Esophagus squamous epithelium (tissue), 5 donors: ENCODE measurements at places on chromosomes 7 and 10.

DNA sequence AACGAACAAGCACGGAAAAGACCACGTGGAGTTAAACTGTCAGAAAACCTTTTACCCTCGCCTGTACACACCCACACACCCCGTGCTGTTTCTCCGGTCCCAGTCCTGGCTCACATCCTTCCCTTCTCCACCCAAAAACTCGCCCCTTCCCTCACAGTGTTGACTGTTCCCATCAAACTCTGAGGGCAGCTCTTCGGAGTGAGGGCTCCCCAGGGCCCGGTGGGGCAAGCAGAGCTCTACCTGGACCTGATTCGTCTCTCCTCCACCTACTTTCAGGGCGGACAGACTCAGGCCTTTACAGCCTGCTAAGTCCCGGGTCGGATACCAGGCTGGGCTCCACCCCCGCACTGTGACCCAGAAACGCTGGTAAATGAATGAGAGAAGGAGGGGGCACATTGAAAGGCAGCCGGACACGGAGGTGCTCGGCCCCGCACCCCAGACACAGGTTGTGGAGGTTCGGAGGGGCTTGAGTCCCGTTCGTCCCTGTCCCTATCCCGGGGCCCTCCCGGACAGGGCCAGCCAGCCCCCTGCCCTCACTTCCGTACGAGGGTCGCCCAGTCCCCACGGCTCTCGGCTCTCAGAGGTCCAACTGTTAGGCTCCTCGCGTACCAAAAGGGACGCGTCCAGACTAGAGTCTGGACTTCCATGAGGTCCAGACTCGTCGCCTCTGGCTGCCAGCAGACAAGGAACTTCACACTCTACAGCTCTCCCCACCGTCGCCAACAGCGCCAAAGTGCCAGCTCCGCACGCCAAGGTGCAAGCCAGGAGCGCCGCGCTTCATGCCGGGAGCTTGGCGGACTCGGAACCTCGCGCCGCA is 31.7 kb upstream of the ASL start:
- DNase-seq, result no peak

- DNase-seq, result no peak
Observed at GRCh38 chr10:132616170-132616995, 78.8 kb downstream of the INPP5A start.

GRCh38 chr10:89873055-89873454 is 171.7 kb downstream of the KIF20B start:
- DNase-seq, result no peak

DNA sequence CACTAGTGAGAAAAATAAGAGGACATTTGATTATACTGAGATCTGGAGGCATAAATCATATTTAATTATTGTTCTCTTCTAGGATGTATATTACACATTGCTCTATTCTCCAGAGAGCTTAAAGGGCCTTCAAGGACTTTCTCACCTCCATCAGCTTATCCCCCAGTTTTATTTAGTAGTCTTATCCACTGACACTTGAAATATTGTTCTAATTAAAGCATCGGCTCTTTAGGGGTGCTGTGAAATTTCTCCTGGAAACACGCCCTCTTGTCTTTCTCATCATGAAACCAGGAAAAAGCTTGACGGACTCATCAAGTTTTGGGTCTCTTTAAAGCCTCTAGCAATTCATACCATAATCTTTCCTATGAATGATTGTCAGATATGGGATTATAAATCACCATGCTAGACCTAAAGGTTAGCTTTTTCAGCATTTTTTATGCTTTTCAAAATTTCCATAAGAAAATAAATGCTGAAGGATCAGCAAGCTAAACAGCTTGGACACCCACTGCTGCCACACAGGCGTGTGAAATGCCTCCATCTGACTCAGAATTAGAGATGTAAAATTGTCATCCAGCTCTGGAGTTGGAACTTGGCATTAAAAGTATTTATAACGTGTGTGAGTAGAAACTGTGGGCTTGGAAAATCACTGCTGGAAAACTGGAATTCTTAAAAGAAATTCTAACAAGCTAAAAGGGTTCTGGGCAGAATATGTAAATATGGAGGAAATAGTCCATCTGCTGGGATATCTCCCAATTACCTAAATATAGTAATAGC is 216.3 kb downstream of the CHRM2 start:
- DNase-seq, result no peak

- no peak for DNase-seq
Observed at GRCh38 chr10:23341004-23341403, 3.6 kb downstream of the C10orf67 start.

DNA sequence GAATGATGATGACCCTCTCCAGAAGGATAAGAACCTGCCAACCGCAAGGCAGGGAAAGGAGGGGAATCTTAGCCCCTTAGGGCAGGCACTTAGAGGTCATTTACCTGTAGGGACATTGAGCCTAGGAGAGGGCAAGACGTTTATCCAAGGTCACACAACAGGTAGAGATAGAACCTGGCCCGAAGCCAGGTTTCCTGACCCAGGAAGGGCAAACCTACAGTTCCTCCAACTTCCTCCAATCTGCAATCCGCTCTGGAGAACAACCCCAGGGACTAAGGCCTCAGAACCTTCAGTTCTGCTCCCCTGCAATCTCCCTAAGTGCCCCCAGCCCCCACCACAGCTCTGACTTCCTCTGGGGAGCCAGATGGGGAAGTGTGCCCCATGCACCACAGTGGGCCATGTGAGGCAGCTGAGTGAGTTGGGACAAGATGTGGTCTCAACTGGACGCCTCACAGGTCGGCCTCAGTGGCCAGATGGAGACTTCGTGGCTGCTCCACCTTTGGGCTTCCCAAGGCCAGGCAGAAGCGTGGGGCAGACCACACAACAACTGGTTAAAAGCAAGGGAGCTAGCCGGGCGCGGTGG is 1.4 kb upstream of the PSAP start:
- DNase-seq, result no peak

DNA sequence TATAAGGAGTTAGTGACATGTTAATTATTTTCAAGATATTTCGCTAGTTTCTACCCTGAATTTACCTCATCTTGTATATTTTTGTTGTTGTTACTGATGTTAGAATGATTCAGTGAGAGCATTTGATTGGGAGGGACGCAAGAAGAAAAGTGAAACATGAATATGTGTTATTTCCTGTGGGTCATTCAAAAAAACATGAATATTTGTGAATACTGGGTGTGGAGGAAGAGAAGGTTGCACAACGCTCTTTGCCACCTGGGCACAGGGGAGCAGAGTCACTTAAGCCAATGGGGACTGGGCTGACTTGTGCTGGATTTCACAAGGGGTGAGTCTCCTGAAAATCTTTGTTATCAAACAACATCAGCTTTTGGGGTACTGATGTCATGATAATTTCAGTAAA is 39.5 kb downstream of the AGK start:
- no peak for DNase-seq

DNA sequence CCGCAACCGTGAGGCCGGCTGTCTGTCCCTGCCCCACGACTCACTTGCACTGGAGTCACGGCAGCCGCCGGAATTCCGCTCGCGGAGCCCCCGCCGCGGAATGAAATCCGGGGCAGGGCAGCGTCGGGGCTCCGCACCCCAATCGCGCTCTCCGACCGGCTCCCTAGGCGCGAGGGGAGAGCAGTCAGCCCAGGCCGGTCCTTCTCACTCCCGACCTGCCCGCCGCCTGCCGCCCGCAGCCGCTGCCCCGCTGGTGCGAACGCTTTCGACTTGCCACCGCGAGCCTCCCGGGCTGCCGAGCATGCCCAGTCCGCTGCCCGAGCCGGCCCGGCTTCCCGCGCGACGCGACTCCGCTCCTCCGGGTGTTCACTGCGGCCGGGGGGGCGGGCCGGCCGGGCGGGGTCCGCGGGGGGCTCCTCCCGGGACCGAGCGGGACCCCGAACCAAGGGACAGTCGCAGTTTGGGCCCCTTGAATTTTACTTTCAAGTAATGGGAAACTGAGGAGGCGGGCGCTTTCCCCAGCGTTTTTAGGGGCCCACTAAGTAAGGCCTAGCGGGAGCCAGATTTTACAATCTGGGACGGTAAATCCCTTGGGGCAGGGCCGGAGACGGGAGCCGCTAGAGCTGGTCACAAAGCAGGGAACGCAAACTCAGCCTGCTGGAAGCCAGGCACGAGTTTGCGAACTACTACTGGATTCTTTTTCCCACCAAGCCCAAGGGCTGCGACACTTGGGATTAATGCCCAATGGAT is at the start of gene SGMS1:
TSS of gene SGMS1 (minus strand) at position 294 of the 750 bp plus-strand sequence. CDS start 279,842 bp downstream, outside the sequence.
- DNase-seq, result peak; percentile 49

DNA sequence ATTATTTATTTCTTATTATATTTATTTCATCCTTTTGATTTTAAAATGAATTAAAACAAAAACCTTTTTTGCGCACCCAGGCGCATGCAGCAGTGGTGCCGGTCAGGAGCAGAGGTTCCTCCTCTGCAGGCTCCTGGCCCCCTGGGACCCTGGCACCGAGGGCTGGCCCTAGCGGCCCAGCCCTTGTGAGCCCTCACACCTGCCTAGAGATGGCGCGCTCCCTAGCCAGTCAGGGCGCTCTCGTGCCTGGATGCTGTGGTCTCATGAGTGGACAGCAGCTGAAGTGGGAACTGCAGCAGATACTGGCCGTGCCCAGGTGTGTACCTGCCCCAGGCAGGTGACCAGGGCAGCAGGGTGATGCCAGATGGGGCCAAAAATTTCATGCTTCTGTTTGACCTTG is 13.8 kb downstream of the RET start:
- no peak for DNase-seq

GRCh38 chr7:151062399-151063211 is 3.2 kb downstream of the SLC4A2 start:
- DNase-seq, result no peak

DNA sequence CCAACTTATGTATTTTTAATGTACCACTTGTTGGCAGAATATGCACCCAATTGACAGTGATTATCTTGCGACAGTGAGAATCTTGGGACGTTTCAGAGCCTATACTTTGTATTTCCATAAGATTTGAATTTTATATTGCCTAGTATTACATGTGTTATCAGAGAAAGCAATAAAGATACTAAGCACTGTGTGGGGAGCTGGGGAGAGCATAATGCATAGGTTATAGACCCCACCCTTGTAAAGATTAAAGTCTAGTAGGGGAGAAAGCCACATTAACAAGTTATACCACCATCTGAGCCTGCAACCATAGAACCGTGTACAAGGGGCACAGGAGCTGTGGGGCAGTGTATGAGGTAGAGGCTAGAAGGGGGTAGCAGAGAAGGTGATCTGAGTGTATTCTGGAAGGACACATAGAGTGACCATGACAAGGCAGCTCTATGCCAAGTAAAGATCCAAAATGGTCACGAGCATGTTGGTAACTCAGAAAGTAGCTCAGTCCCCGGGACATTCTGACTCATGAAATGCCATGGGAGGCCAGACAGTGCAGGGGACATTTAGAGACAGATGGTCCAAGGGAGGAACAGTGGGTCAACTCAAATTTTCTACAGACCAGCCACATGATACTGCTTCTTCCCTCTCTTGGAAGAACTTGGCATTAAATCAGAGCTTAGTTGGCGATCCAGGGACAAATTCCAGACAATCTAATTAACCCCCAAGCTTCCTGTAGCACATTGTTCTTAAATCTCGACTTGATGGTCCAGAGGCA is 84.5 kb downstream of the ADRA2A start:
- DNase-seq, result no peak

DNA sequence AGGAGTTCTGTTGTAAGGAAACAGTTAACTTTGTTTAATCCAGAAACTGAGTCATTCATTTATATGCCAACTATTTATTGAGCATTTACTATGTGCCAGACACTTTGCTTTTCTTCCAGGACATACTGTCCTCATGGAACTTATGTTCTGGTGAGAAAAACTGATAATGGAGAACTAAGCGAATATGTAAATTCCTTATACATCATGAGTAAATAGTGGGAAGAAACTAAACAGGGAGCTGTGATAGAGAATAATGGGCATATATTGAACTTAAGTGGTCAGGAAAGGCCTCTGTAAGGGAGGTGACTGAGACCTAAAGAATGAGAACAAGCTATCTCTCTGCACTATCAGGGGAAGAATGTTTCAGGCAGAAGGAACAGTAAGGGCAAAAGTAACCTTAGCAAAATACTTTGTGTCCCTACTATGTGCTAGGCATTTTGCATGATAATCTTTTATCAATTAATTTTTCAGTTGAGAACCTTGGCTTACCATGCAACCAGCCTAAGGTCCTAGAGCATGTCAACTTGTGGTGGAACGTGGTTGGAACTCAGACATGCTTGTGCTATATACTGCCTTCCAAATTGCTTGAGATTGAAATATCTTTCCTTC is 45.4 kb downstream of the ST7 start:
- DNase-seq, result no peak

DNA sequence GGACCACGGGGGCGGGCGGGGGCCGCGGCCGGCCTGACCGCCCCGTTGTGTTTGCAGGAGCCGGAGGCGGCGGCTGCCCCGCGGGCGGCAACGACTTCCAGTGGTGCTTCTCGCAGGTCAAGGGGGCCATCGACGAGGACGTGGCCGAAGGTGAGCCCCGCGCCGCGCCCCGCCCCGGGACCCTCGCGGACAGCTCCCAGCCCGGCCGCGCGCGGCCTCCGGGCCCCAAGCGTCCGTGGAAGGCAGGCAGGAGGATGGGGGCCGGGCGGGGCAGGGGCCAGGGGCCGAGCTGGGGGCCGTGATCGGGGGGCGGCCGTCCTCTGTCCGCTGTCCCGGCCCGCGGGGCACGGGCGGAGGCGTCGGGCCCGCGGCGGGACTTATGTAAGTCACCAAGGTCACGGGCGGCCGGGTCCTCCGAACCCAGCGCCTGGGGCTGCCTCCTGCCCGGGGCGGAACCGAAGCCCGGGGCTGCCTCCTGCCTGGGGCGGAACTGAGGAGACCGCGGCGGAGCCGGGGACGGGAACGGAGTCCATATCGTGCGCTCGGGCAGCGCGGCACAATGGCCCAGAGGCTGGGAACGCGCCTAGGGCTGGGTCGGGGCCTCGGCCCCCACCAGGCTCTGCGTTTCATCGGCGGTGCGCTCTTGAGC is 497 bp downstream of the PPP2R2D start:
- DNase-seq, result no peak

- no peak for DNase-seq
Observed at GRCh38 chr7:35849158-35849831, 48.4 kb downstream of the SEPTIN7 start.

- DNase-seq, result no peak
Observed at GRCh38 chr7:150322114-150322832, 882 bp upstream of the LRRC61 start.

DNA sequence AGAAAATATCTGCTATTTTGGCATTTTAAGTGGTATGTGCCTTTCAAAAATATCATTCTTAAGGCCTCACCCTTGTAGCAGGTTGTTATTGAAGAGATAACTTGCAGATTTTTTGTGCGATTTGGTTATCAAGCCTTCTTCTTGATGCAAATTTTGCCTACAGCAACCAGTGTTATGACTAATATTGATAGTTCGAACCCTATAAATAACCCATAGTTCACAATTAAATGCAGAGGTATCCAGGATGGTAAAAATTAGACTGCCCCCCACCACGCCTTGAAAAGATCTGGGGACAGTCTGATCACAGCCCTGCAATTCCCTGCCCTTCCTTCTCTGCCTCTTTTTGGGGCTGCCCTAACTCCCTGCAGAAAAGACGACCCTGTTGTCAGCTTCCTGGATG is 28.4 kb upstream of the RAPGEF5 start:
- no peak for DNase-seq

GRCh38 chr10:16592378-16592777 is 70.7 kb upstream of the C1QL3 start:
- no peak for DNase-seq
